GM04504 (cell line): ENCODE measurements at places on chromosomes 1 and 21.

GRCh38 chr1:218658899-218659298, 313.8 kb downstream of the TGFB2 start:
- DNase-seq = no peak

GRCh38 chr1:151146072-151146411, 389 bp downstream of the SEMA6C start:
- no peak for DNase-seq

GRCh38 chr1:183889095-183889494, 84.2 kb downstream of the RGL1 start:
- DNase-seq = no peak

- no peak for DNase-seq
Measured at GRCh38 chr1:244963231-244963826, 99.0 kb upstream of the HNRNPU start.

DNA sequence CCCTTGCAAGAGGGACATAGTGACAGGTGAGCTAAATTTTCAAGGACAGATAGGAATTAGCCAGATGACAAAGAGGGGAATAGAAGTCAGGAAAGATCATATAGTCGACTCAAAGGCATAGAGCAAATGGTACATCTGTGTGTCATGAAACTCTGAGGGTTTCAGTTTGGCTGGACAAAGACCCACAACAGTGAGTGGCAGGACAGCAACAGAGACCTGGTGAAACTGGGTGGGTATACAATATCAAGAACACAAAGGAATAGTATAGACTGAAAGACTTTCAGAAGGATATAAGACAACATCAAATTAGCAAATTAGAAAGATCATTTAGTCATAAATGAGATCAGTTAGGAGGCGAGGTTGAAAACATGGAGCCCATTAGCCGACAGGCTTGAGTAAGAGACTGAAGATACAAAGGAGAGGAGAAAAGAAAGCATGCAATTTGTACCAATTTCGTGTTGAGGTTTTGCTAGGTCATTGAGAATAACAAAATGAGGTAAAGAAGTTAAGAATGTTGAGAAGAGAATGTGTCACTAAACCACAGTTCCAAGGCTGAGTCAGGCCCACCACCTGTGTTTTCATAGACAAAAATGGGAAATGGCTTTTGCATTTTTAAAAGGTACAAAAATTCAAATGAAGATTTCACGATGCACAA, 213.8 kb downstream of the HHIPL2 start:
- no peak for DNase-seq

DNA sequence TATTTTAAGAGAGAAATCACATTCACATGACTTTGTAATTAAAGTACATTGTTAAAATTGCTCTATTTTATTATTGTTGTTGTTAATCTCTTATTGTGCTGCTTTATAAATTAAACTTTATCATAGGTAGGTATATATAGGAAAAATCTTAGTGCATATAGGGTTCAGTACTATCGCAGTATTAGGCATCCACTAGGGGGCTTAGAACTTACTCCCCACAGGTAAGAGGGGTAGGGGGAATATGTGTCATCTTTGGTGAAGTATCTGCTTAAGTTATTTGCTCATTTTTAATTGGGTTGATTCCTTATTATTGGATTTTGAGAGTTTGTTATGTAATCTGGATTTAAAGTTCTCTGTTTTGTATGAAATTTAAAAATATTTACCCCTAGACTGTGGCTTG, 385.2 kb downstream of the DUSP10 start:
- DNase-seq = no peak

- DNase-seq = no peak
Measured at GRCh38 chr1:156894001-156894400, 483 bp downstream of the PEAR1 start.

GRCh38 chr1:160606611-160607010, 27.3 kb upstream of the CD84 start:
- DNase-seq = no peak

- DNase-seq = no peak
Measured at GRCh38 chr1:234926559-234927311, 201.9 kb downstream of the TOMM20 start.

GRCh38 chr1:100941580-100942216, 45.8 kb downstream of the SLC30A7 start:
- no peak for DNase-seq

DNA sequence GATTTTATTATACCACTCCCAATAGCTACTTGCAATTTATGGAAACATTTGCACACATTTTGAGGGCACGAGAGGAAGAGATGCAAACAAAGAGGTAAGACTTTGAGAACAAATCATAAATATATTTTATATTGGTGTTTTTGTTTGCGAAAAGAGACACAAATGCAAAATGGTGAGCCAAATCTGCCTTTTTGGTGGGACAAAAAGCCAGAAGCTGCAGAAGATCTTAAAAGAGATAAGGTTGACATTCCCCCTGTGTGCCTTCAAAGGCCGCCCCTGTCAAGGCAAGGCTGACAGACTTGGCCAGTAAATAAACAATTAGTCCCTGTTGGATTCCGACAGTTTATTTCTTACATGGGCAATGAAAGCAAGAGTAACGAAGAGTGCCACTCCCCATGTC, 122.8 kb downstream of the LBR start:
- DNase-seq = no peak

DNA sequence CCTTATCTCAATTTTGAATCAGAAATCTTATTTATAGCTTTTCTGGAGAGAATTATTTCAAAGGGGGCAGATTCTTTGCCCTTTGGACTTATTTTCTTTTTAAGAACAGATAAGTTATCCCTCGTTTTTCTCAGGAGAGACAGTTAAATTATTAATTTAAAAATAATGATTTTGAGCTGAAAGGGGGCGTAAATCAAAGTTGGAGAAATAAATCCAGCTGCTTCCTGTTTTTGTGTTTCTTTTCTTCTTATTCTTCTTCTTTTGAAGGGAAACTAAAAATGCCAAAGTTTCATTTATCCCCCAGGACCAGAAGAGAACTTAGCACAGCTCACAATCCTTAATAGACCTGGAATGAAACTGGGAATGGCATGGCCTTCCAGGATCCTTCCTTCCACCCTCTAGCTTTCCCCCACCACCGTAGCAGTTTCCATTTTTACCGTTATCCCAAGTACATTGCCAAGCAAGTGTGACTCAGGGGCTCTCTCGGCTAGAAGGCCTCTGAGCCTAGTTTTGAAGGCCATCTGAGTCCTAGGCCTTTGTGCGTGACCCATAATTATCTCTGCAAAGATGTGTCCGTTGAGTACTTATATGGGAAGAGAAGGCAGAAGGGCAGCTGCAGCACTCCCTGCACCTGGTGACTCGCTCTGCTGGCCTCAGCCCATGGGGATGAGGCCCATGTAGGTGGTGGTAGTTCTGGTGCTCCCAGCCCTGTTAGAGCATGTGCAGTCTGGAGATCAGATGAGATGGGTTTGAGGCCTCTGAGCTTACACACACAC, 181.7 kb downstream of the ROR1 start:
- DNase-seq = no peak

DNA sequence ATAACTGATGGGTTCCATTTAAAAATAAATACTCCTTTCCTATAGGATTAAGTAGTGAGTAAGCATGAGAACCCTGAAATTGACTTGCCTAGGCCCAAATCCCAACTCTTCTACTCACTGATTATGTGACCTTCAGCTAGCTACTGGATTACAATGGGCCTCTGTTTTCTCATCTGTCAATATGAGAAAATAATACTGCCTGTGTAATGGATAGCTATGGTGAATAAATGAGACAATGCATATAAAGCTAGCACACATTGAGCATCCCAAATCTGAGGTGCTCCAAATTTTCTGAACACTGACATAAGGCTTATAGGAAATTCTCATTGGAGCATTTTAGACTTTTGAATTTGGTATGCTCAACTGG, 5.3 kb upstream of the LRRC8C start:
- DNase-seq = no peak

- no peak for DNase-seq
Measured at GRCh38 chr1:104765085-104765484, 1015.4 kb downstream of the AMY1C start.

- DNase-seq = no peak
Measured at GRCh38 chr1:221290669-221291068, 411.4 kb downstream of the HLX start.

- no peak for DNase-seq
Measured at GRCh38 chr21:45302082-45303061, 14.7 kb upstream of the POFUT2 start.

- no peak for DNase-seq
Measured at GRCh38 chr1:209527993-209528717, 55.4 kb upstream of the CAMK1G start.

GRCh38 chr1:197224160-197224559, 43.9 kb upstream of the CRB1 start:
- no peak for DNase-seq
